Umbilical cord (tissue), 2 donors: ENCODE measurements at places on chromosomes 5 and 9. TPM values are rescaled to one million over a fixed set of nuclear protein-coding genes. Genes with fewer than 3 reads are reported as not detected.
A peak's percentile ranks its signal among the peaks of the same experiment; 100 is the strongest.

GRCh38 chr5:109454731-109455505, 45.1 kb upstream of the PJA2 start:
- DNase-seq, result peak; percentile 52

DNA sequence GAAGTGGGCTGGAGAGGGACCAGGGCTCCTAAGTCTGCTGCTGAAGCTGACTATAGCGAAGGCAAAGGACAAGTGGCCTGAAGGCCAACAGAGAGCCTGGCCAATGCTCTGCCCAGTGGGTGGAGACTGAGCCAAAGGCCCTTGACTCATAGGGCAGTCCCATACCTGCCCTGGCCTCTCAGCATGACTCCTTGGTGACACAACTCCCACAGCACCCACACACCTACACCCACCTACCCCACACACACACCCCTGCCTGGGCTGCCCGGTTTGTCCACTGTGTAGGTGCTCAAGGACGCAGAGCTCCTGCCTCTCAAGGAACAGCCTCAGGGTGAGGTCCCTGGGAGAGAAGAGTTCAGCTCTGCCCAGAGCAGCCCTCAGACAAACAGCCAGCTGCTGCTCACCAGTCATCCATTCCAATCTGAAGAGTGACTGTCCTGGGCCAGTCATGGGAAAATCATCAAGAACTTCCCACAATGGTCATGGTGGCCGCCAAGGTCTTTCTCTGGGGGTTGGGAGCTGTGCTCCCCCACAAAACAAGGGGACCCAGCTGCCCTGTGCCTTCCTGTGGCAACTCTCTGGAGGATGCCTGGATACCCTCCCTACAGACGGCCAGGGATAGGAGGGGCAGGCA, 5.0 kb downstream of the TNIP1 start:
- DNase-seq, result no peak

MOB3B gene
- 5.8 TPM for total RNA-seq

DNA sequence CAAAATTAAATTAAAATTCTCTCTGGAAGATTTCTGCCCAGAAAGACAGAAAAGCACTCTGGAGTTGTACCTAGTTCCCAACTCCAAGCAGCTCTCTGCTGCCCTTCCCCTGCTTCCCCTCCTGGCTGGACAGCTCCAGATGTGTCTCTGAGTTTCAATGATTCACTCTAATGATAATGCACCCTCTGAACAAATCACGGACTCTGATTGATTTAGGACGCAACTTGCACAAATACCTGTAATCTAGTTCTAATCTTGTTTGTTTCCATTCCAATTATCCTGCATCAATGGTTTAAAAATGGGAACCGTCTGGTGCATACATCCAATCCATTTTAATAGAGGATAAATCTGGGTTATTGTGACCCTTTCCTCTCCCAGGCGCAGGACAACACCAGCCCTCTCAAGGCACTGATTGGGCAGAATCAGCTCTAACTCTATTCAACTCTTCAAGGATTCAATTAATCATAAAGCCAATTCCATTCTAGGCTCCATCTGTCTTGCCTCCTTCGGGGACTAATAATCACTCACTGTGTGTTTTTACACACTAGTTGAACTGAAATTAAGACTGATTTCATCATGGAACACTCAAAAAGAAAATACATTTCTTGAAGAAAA, 111.2 kb upstream of the LRRTM2 start:
- no peak for DNase-seq

SPATA31E1 gene
- total RNA-seq, result 2.9 TPM

DNA sequence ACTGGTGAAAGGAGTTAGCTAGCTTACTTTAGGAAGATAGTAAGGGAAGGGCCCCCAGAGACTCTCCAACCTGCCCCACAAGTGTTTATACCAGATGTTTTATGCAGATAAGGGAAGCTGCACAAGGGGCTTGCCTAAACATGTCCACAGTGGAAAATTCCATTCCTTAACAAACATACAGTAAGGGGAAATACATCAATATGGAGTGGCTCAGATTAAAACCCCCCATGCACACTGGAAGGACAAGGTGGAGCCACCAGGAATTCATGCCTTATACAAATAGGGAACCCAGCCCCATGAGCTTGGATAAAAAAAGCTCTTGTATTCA, 106.3 kb upstream of the GPBP1 start:
- DNase-seq, result peak; percentile 33

KIF24 gene
- 2.6 TPM for total RNA-seq

DNA sequence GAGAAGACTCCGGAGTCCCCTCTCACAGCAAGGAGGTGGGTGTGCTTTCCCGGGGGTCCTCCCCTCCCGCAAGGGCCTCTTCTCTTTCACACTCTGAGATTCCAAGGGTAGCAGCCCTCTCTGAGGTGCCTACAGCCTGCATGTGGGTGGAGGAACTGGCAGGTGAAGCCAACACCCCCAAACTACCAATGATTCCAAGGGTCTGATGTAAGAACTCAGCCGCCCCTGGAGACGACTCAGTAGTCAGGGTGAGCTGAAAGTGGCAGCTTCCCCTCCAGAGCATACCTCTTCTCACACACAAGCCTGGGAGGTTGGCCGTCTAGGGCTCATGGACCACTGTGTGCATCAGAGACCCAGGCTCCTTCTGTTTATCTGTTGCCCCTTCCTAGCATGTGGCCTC, 66.1 kb downstream of the TSPAN17 start:
- no peak for DNase-seq

DNA sequence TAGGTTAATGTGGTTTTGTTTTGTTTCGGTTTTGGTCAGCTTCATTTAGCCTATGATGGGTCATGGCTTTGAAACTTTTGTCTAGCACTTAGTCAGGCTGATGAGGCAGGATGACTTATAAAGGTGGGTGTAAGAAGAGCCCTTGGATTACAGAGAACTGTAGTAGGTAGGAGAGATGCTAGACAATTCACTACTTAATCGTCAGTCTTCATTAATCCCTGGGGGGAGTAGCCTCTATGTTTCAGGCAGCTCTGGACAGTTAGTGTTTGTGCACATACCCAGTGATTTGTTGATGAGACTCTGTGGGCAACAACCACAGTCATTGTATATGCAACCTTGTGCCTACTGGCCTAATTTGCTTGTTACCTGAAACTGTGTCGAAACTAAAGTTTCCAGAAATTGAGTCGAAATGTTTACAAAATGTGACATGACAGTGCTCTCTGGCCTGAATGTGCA, 113.3 kb downstream of the MTREX start:
- DNase-seq, result no peak

GRCh38 chr9:111984086-111984802, 87.6 kb downstream of the UGCG start:
- DNase-seq, result no peak

DND1 gene
- total RNA-seq, result 0.96 TPM

- no peak for DNase-seq
Observed at GRCh38 chr5:32848681-32849080, 137.6 kb downstream of the NPR3 start.

DNA sequence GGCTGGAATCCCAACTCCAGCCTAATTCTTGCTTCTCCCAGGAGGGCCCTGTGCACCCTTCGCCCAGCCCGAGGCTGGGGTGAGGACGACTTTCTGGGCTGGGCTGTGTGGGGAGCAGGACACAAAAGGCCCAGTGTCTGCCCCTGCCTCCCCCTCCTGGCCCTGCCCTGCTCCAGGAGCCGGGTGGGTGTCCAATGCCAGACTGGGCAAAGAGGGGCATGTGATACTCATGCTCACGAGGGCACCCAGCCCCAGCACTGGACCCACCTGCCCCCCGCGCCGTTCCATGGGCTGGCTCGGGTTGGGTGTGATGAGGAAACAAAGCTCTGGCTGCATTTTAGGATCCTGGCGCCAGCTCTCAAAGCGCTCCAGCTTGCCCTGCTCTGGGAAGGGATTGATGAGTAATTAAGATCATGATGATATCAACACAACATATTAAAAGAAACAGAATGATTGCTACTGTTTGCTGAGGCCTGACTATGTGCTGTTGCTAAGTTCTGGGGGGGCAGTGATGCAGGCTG, 30.7 kb downstream of the LHX2 start:
- DNase-seq, result no peak

GRCh38 chr9:80811656-80812055, 877.7 kb downstream of the TLE1 start:
- no peak for DNase-seq

- DNase-seq, result peak; percentile 83
Observed at GRCh38 chr9:115117999-115118878, at the start of gene TNC. TNC (minus strand) TSS chr9:115118157; CDS start chr9:115091018, 27,139 bp downstream.

DNA sequence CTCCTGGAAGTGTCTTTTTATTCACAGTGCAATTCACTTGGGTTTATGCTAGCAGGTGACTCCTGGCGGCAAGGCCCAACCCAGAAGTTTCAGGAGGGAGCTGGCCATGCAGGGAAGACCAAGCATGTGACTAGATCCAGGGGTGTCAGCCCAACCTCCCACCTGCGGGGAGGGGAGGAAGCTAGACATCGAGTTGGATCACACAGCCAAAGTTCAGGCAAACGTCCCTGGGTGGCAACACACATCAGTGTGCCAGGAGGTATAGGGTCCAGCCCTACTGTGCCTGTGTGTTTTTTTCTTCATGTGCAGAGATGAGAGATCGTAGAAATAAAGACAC, 25.3 kb downstream of the PNPLA7 start:
- DNase-seq, result no peak

DNA sequence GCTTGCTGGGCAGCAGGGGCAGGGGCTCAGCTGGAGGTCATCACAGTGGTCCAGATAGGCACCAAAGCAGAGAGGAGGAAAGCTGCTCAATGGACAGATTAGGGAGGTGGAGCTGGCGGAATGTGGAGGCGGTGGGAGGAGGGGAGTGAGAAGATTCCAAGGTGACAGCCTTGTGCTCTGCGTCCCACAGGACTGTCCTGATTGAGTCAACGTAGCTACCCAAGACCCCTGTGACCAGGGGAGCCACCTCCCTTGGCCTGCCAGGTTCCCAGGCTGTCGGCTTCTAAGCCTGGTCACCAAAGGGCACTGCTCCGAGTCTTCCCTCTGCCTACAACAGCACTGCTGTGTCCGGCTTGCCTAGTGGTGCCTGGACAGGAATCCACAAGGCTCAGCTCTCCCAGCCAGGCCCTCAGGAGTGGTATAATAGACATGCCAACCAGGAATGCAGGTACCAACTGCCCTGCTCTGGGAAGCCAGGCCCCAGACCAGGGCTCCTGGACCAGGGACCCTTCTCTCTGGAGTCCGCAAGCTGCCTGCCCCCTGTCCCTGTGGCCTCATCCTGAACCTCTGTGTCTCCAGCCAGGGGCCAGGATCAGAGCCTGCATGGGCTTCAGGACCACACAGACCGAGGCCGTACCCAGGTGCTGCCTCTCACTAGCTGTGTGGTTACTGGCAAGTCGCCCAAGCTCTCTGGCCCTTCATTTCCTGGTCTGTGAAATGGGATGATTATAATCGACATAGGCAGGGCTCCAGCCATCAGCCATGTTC, 67.9 kb downstream of the STK10 start:
- no peak for DNase-seq

DNA sequence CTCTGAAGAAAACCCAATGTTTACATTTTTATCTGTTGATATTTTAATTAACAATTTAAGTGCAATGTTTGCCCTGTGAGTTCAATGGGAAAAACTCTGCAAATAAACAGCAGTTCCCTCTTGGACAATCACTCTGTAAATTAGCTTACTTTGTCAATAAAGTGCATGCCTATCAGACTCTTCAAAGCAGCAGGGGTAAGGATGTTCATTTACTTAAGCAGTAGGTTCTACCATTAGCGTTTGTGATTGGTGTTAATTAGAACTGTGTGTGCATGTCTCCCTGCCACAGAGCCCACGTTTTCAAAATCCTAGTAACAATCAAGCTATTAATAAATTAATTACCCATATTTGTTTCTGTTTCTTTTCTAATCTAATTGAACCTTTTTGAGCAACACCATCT, 1921.6 kb upstream of the WWC1 start:
- DNase-seq, result no peak

AFAP1L1 gene
- total RNA-seq, result 0.72 TPM

GRCh38 chr9:103410059-103410458, 414.9 kb downstream of the CYLC2 start:
- peak; percentile 6 for DNase-seq

ABLIM3 gene
- 1.9 TPM for total RNA-seq

DNA sequence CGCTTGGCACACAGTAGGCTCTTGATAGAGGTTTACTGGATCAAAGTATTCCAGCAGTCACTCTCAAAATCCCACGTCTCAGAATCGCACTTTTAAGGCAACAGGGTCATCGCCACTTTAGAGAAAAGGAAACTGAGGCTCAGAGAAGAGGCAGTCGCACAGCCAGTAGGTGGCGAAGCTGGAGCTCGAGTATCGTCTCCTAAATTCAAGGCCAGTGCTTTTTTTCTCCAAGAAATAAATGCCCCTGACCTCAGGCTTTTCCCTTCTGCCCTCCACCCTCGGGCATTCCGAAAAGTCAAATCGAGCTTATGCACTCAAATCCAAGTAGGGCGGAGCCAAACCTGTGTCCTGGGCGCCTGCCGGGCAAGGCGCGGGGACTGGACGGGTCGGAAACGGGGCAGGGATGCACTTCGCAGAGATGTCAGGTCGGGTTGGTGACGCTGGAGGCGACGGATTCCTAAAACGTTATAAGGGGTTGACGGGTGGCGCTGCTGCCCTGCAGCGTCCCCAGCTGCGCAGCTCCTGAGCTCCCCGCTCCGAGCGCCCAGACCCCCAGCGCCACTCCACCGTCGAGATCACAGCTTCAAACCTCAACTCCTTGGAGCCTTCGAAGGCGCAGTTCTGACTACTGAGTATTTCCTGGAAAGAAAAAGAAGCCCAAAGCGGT, 4.7 kb upstream of the FOXB2 start:
- no peak for DNase-seq

GRCh38 chr5:61702784-61703183, 370.7 kb downstream of the ZSWIM6 start:
- no peak for DNase-seq

TSLP gene
- 7.0 TPM for total RNA-seq

QRFP gene
- total RNA-seq, result 0.48 TPM

DNA sequence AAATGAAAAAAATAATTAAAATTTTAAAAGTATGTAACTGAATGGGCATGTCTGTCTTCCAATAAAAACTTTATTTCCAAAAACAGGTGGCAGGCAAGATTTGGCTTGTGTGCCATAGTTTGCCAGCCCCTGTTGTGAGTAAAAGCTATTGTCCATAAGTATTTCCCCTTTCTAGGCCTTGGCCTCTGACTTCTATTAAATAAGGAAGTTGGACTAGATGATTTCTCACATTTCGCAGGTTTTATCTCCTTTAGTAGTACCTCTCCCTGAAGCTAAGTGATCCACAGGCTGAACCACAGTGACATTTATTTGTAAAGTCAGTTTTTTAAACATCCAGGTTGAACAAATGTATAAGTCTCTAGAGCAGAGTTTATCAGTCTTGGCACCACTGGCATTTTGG, 41.3 kb downstream of the RECK start:
- no peak for DNase-seq

- DNase-seq, result no peak
Observed at GRCh38 chr5:83364312-83365299, 106.9 kb upstream of the VCAN start.

DNA sequence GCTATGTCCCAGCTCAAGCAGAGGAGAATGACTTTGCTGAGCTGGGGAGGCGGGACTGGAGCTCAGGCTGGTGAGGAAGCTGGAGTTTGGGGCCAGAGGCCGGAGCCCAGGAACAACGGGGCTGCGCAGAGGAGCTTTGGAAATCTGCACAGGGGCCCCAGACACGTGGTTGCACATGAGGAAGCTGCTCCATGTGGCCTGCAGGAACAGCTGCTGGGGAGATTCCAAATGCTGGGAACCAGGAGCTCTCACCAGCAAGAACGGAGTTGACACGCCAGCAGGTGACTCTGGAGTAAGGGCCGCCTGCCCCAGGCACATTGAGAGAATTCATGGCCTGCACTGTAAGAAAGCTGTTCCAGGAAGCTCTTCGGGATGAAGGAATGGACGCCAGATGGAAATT, 91.0 kb downstream of the OLFM1 start:
- DNase-seq, result no peak

- DNase-seq, result no peak
Observed at GRCh38 chr5:108579236-108579635, 168.5 kb upstream of the FER start.

FCN1 gene
- 3.6 TPM for total RNA-seq

PLPP7 gene
- 9.6 TPM for total RNA-seq
